IMR-90 (cell line): ENCODE measurements at places on chromosomes 3 and 15. TPM values are rescaled to one million over a fixed set of nuclear protein-coding genes. Genes with fewer than 3 reads are reported as not detected.

- H3K4me1 ChIP-seq = peaks cover 4% of the 10 kb centered on the region; the same call in 1 of the 2 replicates
- H3K36me3 ChIP-seq = no peaks in the 10 kb centered on the region
- no peak overlapping the region for H3K27ac ChIP-seq
- no peak overlapping the region for H3K4me3 ChIP-seq
- DNase-seq = no peak
These were observed 22.4 kb downstream of the DUOX1 start for GRCh38 chr15:45151998-45152828.

GRCh38 chr3:10397879-10398278, 77.0 kb upstream of the SEC13 start:
- H3K4me3 ChIP-seq = no peak overlapping the region
- no peak overlapping the region for H3K27ac ChIP-seq
- no peaks in the 10 kb centered on the region for H3K36me3 ChIP-seq
- H3K4me1 ChIP-seq = peaks cover 3% of the 10 kb centered on the region

DNA sequence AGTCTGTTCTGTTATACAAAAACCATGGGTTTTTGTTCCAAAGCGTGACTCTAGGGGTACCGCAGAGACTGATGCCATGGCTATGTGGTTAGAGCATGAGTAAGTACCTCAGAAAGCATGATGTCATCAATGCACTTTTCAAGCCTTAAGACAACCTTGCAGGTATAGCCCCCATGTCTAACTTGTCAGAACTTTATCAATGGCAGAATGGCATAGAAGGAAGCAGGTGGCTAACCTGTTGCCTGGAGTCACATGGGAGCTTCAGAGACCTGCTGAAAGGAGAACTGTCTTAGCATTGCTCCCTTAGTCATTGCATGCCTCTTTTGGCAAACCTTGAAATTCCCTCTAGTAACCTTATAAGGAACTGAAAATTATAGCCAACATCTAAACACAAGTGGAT, 52.5 kb downstream of the EOMES start:
- H3K27ac ChIP-seq = no peak overlapping the region
- no peaks in the 10 kb centered on the region for H3K36me3 ChIP-seq
- H3K4me1 ChIP-seq = peaks cover 2% of the 10 kb centered on the region

CAV3 gene
- 0.28 and 0.36 TPM in 2 replicates for total RNA-seq
